ENCODE measurements at places on chromosomes 4 and X.

DNA sequence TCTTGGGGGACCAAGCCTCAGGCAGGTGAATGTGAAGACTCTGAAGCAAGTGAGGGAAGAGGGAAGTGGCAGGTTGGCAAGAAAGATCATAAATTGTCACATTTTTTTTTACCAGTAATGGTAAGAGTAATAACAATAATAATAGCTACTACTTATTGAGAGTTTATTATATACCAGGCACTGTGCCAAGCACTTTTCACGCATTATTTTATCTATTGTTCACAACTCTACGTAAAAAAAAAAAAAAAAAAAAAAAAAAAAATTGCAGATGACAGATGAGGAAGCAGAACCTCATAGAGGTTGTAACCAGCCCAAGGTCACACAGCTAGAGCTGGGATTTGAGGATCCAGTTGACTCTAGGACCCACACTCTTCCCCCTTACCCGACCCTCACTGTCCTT is 40.9 kb downstream of the TSC22D3 start:
- no peak overlapping the region for H3K27ac ChIP-seq
- DNase-seq: no peak
- H3K27me3 ChIP-seq: peaks cover 16% of the 10 kb centered on the region
- no peaks in the 10 kb centered on the region for H3K36me3 ChIP-seq

- H3K27me3 ChIP-seq: peaks cover 5% of the 10 kb centered on the region
- H3K36me3 ChIP-seq: no peaks in the 10 kb centered on the region
- no peak for DNase-seq
- no peak overlapping the region for H3K27ac ChIP-seq
Measured at GRCh38 chrX:39311646-39312045, 510.4 kb downstream of the MID1IP1 start.

- no peaks in the 10 kb centered on the region for H3K27me3 ChIP-seq
- DNase-seq: no peak
- H3K27ac ChIP-seq: no peak overlapping the region
- no peaks in the 10 kb centered on the region for H3K36me3 ChIP-seq
- H3K4me3 ChIP-seq: no peak overlapping the region
Measured at GRCh38 chr4:160316036-160316435, 1213.2 kb downstream of the RAPGEF2 start.

DNA sequence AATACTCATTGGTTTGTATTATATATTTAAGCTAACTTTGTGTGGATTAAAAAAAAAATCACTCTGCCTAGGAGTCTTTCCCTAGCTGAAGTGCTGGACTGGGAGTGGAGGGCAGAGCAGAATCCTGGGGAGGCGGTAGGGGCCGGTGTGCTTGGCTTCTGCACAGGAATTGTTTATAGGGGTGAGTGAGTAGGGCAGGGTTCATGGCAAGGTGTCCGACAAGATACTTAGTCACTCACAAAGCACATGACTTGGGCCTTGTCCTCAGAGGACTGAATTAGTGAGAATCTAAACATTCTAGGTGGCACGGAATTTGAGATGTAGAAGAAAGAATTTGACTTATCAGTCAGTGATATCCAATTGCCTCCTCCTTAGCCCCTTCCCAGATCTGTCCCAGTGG is 32.2 kb downstream of the FNIP2 start:
- DNase-seq: no peak
- H3K27me3 ChIP-seq: no peaks in the 10 kb centered on the region
- no peak overlapping the region for H3K27ac ChIP-seq
- H3K4me1 ChIP-seq: no peaks in the 10 kb centered on the region
- H3K36me3 ChIP-seq: no peaks in the 10 kb centered on the region

DNA sequence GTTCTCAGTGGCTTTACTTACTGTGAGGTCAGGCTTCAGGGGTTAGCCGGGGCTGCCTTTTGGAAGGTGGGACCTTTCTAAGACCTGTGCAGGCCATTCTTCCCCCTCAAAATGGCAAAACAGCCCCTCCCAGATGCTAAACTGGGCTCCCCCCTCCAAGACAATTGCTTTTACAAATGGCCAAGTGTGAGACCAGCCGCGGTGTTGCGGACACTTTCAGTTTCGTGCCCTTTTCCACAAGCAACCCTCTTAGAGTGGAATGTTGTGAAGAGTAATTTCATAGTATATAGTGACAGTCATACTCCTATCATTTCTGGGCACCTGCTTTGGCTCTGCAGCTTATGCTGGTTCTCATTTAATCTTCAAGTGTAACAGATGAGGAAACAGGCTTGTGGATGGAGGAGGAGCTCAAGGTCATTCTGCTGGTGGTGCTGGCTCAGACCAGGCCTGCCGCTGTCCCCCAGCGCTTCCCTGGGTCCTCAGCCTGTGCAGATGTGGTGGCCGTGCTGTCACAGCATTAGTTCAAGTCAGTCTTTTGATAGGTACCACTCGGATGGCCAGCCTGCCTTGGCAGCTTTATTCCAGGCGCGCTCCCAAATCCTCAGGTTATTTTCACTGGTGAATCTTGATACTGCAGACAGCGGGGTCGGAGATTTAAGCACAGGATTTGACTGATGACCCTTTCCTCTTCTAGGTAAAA is 55.0 kb upstream of the TADA2B start:
- DNase-seq: no peak
- peaks cover 7% of the 10 kb centered on the region for H3K4me1 ChIP-seq
- peak overlapping the region; percentile 79 for H3K27ac ChIP-seq
- no peaks in the 10 kb centered on the region for H3K27me3 ChIP-seq

Measured in lung (tissue), 17 donors.